ENCODE measurements at places on chromosomes 7 and 10.
A peak's percentile ranks its signal among the peaks of the same experiment; 100 is the strongest.

GRCh38 chr10:11286261-11286852 lies 268.7 kb downstream of the CELF2 start:
- H3K36me3 ChIP-seq = no peaks in the 10 kb centered on the region
- peaks cover 17% of the 10 kb centered on the region for H3K27me3 ChIP-seq
- no peak overlapping the region for H3K27ac ChIP-seq
- DNase-seq = no peak
- no peak overlapping the region for H3K4me3 ChIP-seq
- H3K4me1 ChIP-seq = peaks cover 5% of the 10 kb centered on the region

DNA sequence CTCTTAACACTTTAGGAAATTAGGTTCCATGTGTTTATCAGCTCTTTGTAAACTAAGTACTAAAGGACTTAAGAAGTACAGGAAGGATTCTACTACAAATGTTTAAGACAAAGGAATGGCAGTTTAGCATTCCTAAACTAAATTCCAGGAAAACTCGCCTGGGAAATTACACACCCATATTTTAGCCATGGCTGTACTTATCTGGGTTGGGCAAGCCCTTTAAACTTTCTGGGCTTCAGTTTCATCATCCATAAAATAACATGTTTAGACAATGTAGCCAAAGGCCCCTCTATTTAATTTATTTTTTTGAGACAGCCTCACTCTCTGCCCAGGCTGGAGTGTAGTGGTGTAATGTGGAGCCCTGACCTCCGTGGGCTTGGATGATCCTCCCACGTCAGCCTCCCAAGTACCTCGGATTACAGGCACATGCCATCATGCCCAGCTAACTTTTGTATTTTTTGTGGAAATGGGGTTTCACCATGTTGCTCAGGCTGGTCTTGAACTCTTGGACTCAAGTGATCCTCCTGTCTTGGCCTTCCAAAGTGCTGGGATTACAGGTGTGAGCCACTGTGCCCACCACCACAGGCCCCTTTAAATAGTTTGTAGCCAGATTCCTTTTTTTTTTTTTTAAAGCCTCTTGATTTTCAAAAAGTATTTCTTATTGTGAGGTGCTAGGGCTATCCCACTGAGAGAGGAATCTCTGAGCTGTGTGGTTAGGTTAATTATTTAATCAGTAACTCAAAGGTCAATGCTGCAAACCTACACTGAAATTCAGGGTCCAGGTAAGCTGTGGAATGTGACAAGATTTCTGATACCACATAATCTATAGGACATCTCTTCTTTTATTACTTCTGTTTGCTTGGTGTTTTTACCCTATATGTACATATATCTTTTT lies 32.1 kb downstream of the TMEM60 start:
- no peaks in the 10 kb centered on the region for H3K27me3 ChIP-seq
- H3K4me1 ChIP-seq = peaks cover 3% of the 10 kb centered on the region
- no peak for DNase-seq
- peak overlapping the region; percentile 23 for H3K27ac ChIP-seq

GRCh38 chr10:88755753-88756152 lies 4.1 kb upstream of the LIPN start:
- no peak overlapping the region for H3K4me3 ChIP-seq
- no peaks in the 10 kb centered on the region for H3K4me1 ChIP-seq
- DNase-seq = no peak
- no peaks in the 10 kb centered on the region for H3K36me3 ChIP-seq

GRCh38 chr10:53045315-53045714 lies 272.7 kb upstream of the MBL2 start:
- H3K27me3 ChIP-seq = no peaks in the 10 kb centered on the region
- DNase-seq = no peak
- no peaks in the 10 kb centered on the region for H3K4me1 ChIP-seq
- H3K4me3 ChIP-seq = no peak overlapping the region

GRCh38 chr10:110389255-110389654 lies 84.5 kb upstream of the SMNDC1 start:
- no peak overlapping the region for H3K27ac ChIP-seq
- peaks cover 64% of the 10 kb centered on the region for H3K4me1 ChIP-seq
- no peaks in the 10 kb centered on the region for H3K36me3 ChIP-seq
- DNase-seq = no peak
- peaks cover 3% of the 10 kb centered on the region for H3K27me3 ChIP-seq

- H3K4me1 ChIP-seq = peaks cover 29% of the 10 kb centered on the region
- H3K4me3 ChIP-seq = no peak overlapping the region
- DNase-seq = no peak
- no peaks in the 10 kb centered on the region for H3K27me3 ChIP-seq
Observed at GRCh38 chr7:139725858-139726484, 51.8 kb downstream of the HIPK2 start.

DNA sequence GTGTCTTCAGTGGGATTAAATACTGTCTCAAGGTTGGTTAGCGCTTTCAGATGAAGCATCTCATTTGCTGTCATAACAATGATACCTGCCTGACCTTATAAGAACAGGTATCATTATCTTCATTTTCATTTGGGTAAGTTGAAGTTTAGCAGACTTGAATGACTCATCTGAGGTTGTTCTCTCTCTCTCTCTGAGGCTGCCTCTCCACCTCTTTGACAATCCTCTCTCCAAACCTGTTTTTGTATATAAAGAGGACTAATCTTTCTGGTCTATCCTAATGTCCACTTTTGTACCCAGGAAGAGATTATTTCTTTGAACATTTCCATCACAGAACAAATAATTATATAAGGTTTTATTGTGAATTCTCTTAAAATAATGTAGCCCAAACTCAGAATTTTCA lies 291.4 kb downstream of the KLF6 start:
- no peaks in the 10 kb centered on the region for H3K4me1 ChIP-seq
- no peak overlapping the region for H3K4me3 ChIP-seq
- H3K36me3 ChIP-seq = no peaks in the 10 kb centered on the region
- H3K27me3 ChIP-seq = peaks cover 11% of the 10 kb centered on the region
- no peak overlapping the region for H3K27ac ChIP-seq

GRCh38 chr10:113540845-113541548 lies 11.9 kb upstream of the HABP2 start:
- no peaks in the 10 kb centered on the region for H3K36me3 ChIP-seq
- no peak overlapping the region for H3K4me3 ChIP-seq
- no peak for DNase-seq
- H3K4me1 ChIP-seq = peaks cover 20% of the 10 kb centered on the region
- H3K27me3 ChIP-seq = peaks cover 16% of the 10 kb centered on the region

DNA sequence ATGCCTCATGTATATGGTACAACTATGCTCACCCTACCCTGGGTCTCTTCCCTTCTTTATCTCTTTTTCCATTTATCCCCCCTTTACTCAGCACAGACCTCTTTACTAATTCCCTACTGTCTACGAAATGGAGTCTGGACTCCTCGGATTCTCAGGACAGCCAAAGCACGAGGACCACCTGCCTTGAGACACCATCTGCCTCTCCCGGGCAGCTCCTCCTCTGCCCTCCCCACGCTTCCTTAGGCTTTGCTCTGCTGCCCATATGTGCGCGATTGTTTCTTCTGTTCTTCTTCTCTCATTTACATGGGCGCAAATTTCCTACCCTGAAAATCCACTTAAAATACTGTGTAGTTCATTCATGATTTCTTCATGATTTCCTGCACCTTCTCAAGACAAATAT lies 62.7 kb upstream of the STK17A start:
- H3K36me3 ChIP-seq = no peaks in the 10 kb centered on the region
- no peak for DNase-seq
- peaks cover 11% of the 10 kb centered on the region for H3K4me1 ChIP-seq
- peaks cover 3% of the 10 kb centered on the region for H3K27me3 ChIP-seq

DNA sequence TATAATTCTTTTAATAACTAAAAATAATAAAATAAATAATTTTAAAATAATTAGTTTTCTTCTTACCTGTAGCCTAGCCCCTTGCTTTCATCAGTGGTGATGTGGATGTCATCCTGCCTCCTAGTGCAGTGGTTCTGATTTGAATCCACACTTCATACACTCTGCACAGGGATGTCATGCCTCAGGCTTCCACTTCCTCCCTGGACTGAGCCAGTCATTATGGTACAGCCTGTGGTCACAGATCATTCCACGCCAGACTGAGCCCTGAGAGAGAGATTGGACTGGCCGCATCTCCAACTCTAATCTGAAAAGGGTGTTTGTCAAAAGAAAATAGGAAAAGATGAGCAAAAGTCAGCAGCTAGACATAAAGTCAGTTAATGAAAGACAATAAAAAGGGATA lies 436.2 kb upstream of the IGFBP3 start:
- no peaks in the 10 kb centered on the region for H3K36me3 ChIP-seq
- no peak overlapping the region for H3K4me3 ChIP-seq
- H3K4me1 ChIP-seq = peaks cover 11% of the 10 kb centered on the region
- H3K27ac ChIP-seq = no peak overlapping the region
- H3K27me3 ChIP-seq = peaks cover 9% of the 10 kb centered on the region

GRCh38 chr10:96700374-96701099 lies 19.8 kb downstream of the PIK3AP1 start:
- peaks cover 39% of the 10 kb centered on the region for H3K4me1 ChIP-seq
- H3K27me3 ChIP-seq = no peaks in the 10 kb centered on the region
- H3K4me3 ChIP-seq = no peak overlapping the region
- H3K27ac ChIP-seq = peak overlapping the region; percentile 33

GRCh38 chr10:130430291-130430690 lies 294.1 kb downstream of the GLRX3 start:
- H3K4me3 ChIP-seq = no peak overlapping the region
- H3K36me3 ChIP-seq = no peaks in the 10 kb centered on the region
- H3K27ac ChIP-seq = no peak overlapping the region
- H3K4me1 ChIP-seq = no peaks in the 10 kb centered on the region
- no peak for DNase-seq

GRCh38 chr10:46091080-46091827 lies 45.2 kb upstream of the MSMB start:
- DNase-seq = no peak
- no peak overlapping the region for H3K4me3 ChIP-seq
- no peaks in the 10 kb centered on the region for H3K27me3 ChIP-seq
- H3K27ac ChIP-seq = no peak overlapping the region
- no peaks in the 10 kb centered on the region for H3K36me3 ChIP-seq

DNA sequence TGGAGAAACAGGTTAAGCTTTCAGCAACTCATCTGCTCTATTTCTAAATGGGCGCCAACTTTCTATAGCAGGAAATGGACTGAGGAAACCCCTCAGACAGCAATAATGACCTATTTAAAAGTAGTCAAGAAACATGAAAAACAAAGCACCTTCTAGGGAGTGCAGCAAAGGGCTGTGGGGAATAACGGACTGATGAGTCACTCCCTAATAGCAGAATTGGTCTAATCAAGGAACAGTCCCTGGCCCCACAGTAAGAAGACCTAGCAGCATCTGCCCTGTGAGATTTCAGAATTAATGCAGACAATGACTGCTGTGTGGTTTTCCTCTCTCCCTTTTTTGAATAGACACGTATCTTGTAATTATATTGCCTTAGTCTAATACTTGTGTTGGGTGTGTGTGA lies 602.9 kb downstream of the IPMK start:
- no peaks in the 10 kb centered on the region for H3K4me1 ChIP-seq
- DNase-seq = no peak
- H3K27me3 ChIP-seq = peaks cover 8% of the 10 kb centered on the region

GRCh38 chr10:89373916-89374711 lies 3.7 kb upstream of the IFIT1B start:
- H3K4me1 ChIP-seq = peaks cover 25% of the 10 kb centered on the region
- H3K27ac ChIP-seq = no peak overlapping the region
- no peak overlapping the region for H3K4me3 ChIP-seq
- H3K27me3 ChIP-seq = peaks cover 4% of the 10 kb centered on the region
- H3K36me3 ChIP-seq = no peaks in the 10 kb centered on the region

DNA sequence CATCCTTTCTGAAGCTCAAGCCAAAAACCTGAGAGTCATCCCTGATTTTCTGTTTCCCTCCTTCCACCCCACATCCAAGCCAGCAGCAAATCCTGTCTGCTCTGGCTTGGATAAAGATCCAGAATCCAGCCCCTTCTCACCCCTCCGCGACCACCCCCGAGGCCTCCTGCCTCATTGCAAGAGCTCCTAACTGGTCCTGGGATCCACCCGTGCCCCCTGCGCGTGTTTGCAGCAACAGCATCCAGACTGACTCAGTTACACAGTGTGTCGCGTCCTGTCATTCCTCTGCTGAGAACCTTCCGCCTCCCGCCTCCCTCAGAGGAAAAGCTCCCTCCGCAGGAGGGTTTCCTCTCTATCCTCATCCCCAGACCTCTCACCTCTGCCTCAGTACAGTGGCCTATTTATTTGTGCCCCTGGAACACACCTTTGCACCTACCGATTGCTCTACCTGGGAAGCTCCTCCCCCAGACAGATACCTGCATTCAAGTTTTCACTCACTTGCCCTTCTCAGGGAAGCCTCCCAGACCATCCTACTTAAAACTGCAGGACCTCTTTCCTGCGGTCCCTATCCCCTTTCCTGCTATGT lies 21.6 kb upstream of the GRID1 start:
- no peak for DNase-seq
- H3K4me3 ChIP-seq = no peak overlapping the region
- peaks cover 88% of the 10 kb centered on the region for H3K27me3 ChIP-seq
- peaks cover 27% of the 10 kb centered on the region for H3K4me1 ChIP-seq
- no peak overlapping the region for H3K27ac ChIP-seq

Data from nephron progenitor cell (in vitro differentiated cells).